ENCODE measurements at places on chromosomes 4 and X. TPM values are rescaled to one million over a fixed set of nuclear protein-coding genes. Genes with fewer than 3 reads are reported as not detected.

DNA sequence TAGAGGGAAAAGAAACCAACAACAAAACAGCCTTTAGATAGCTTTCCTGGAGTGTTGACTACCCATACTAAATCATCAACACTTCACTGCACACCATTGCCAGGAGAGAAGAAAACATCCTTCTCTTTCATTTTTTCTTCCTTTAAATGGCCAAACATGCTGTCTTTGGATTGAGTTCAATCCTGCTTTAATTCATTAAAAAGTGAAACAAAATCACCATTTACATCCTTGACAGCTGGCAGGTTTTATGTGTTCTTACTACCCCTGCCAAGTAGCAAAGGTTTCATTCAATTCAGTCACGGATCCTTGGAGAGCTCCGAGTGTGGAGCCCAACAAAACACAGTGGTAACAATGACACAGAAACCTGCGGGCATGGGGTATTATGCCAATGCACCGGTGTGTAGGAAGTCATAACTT, 568.3 kb downstream of the ANKRD50 start:
- no peak for DNase-seq

The F11 gene
- total RNA-seq = not detected

- no peak for DNase-seq
Measured at GRCh38 chr4:74374561-74375327, 9.8 kb downstream of the EREG start.

The ATOH1 gene
- not detected for total RNA-seq

GRCh38 chrX:14529290-14529989, at the start of gene GLRA2:
TSS of gene GLRA2 (plus strand) at chrX:14529536. CDS start at chrX:14530058, 522 bp downstream.
- no peak for DNase-seq

The MAMLD1 gene
- 0.96 TPM for total RNA-seq

DNA sequence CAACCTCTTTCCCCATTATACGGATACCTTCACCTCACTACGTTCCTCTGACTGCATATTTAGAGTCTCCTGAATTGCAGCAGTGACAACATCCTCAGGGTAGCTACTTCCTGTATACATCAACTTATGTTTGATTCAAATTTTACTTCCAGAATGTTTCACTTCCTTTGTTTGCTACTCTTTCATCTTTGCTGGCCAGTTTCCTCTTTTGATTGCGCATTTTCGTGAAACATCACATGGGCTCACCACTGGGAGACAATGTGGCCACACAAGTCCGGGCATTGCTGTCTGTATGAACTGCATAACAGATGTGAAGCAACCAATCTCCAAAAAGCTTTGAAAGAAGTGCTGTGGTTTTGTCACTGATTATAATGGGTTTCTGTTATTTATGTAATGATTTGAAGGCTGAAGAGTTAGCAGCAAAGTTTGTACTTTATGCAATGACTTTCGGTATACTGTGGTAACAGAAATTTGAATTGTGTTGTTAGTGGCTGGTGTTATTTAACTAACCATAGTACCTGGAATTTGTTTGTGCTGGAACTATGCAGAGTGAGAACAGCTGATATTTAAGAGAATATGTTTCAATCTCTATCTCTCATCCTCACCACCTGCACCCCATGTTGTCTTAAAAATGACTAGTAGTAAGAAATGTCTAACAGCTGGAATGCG, 7.4 kb downstream of the SNCA start:
- peak; percentile 10 for DNase-seq

DNA sequence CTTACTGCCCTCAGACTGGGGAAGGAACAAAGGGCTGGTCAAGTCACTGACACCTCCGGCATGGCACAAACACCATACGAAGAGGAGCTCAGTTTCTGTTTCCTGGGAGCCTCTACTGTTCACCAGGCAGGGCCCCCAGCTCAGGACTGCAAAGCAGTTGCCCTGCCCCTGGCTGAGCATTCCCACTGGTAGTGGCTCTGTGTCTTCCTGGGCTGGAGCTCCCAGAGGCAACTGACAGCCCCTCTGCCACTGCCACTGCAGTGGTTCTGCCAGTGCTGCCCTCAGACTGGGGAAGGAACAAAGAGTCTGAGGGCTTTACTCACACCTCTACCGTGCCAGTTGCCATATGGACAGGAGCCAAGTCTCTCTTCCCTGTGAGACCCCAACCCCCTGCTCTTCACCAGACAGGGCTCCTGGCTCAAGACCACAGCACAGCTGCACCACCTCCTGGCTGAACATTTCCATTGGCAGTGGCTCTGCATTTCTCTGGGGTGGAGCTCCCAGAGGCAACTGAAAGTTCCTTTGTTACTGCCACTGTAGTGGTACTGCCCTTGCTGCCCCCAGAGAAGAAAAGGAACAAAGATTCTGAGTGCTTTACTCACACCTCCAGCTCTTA, 67.9 kb downstream of the SMARCA5 start:
- DNase-seq = no peak

The CENPVL2 gene
- not detected for total RNA-seq

The NR3C2 gene
- total RNA-seq = 6.0 TPM

GRCh38 chr4:170124406-170124805, 34.6 kb upstream of the AADAT start:
- DNase-seq = no peak

- no peak for DNase-seq
Measured at GRCh38 chr4:35835893-35836292, 408.4 kb downstream of the ARAP2 start.

- no peak for DNase-seq
Measured at GRCh38 chr4:16897991-16898827, at the start of gene LDB2. TSS of gene LDB2 (minus strand) at chr4:16898645.

DNA sequence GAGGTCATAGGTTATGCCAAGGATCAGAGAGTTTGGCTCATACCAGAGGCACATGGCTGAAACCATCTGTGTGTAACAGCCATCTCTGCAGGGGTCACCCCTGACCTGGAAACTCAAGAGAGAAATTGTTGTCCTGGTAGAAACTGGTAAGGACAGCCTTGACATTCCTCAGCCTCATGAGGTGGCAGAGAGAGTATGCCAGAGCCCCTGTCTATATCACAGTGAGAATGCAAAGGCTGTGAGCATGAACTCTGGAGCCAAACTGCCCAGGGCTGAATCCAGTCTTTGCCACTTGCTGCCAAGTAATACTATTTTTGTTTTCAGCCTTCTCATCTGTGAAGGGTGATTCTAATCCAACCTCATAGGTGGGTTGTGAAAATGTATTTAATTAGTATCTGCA, 37.1 kb upstream of the CCDC149 start:
- DNase-seq = no peak

The SMARCAD1 gene
- 22.2 TPM for total RNA-seq

The RAB9B gene
- total RNA-seq = 0.41 TPM

The SLC49A3 gene
- total RNA-seq = 1.3 TPM

- no peak for DNase-seq
Measured at GRCh38 chr4:181968371-181968770, 274.8 kb upstream of the TENM3 start.

GRCh38 chrX:46643636-46644035, 70.1 kb downstream of the CHST7 start:
- no peak for DNase-seq

- no peak for DNase-seq
Measured at GRCh38 chrX:34658326-34658725, 1.2 kb upstream of the TMEM47 start.

The PLRG1 gene
- 92.6 TPM for total RNA-seq

- DNase-seq = no peak
Measured at GRCh38 chrX:150845091-150845490, 53.4 kb downstream of the CD99L2 start.
